PC-3 (cell line): ENCODE measurements at places on chromosomes 5 and 9. TPM values are rescaled to one million over a fixed set of nuclear protein-coding genes. Genes with fewer than 3 reads are reported as not detected.

DMGDH gene
- 0.35 TPM in 1 of 2 replicates, not detected in the other for total RNA-seq

DNA sequence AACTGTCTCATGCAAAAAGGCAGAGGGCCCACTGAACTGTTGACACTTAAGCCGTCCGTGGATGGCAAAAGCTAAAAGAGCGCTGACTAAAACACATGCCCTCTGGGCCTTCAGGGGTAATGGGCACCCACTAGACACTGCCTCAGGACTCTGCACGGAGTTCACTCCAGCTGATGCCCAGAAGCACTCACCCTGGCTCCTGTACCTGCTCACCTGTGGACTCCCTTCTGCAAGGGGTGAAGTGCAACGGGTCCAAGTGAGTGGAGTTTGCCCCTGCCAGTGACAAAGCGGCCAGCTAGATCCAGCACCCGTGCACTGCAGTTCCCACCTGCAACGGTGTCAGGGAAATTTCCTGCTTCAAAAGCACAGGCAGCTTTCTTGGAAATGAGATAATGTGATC is 50.2 kb downstream of the SLC1A1 start:
- H3K27ac ChIP-seq: no peak overlapping the region
- H3K4me1 ChIP-seq: no peaks in the 10 kb centered on the region
- no peaks in the 10 kb centered on the region for H3K36me3 ChIP-seq

GRCh38 chr5:52605317-52606313 is 182.1 kb upstream of the ITGA1 start:
- H3K4me1 ChIP-seq: no peaks in the 10 kb centered on the region
- no peak for DNase-seq
- H3K4me3 ChIP-seq: no peak overlapping the region
- H3K27ac ChIP-seq: no peak overlapping the region

DNA sequence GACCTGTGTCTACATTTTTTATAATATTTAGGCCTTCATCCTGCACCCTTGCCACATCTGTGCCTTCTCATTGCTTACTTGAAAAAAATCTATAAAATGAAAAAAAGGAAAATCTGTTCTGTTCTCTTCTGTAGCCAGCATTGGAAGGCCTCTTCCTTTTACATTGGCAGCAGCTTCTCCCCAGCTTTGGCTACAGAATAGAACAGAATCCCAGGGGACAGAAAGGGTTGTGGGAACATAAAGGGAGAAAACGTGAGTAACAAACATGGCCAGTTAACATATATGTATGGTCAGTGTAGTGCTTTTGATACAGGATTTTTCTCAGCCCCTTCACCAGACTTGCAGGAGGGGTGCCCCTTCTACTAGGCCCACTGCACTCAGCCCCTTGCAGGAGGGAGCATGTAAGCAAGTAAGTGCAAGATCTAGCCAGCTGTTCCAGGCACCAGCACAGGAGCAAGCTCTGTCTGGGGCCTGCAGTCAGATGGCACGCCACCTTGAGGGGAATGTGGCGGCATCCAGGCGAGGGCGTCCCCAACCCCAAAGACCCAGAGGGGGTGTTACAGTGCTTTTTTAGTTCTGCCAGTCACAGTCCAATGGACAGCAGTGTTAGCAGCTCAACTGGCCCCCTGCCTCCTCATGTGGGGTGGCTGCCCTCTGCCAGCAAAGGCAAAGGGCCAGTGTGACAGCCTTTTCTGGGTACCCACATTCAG is 330.5 kb upstream of the ZNF462 start:
- no peaks in the 10 kb centered on the region for H3K36me3 ChIP-seq
- DNase-seq: no peak
- no peaks in the 10 kb centered on the region for H3K27me3 ChIP-seq
- H3K4me1 ChIP-seq: 0 out of 2 replicates have a peak, but pooled peaks cover 4% of the 10 kb centered on the region

ENTPD2 gene
- total RNA-seq: 0.92 and 1.3 TPM in 2 replicates

HRCT1 gene
- 1.7 TPM in 2 replicates for total RNA-seq

GRCh38 chr9:112112519-112112918 is 62.6 kb downstream of the SUSD1 start:
- H3K36me3 ChIP-seq: no peaks in the 10 kb centered on the region
- peaks cover 43% of the 10 kb centered on the region for H3K4me1 ChIP-seq
- peak; percentile 90 for DNase-seq
- peak overlapping the region; percentile 100 for H3K27ac ChIP-seq
- no peaks in the 10 kb centered on the region for H3K27me3 ChIP-seq

GRCh38 chr5:126499853-126500342 is 76.7 kb downstream of the GRAMD2B start:
- H3K27ac ChIP-seq: no peak overlapping the region
- DNase-seq: peak; percentile 36
- H3K27me3 ChIP-seq: no peaks in the 10 kb centered on the region
- peaks cover 5% of the 10 kb centered on the region; the same call in 1 of the 2 replicates for H3K4me1 ChIP-seq
- no peaks in the 10 kb centered on the region for H3K36me3 ChIP-seq
- H3K4me3 ChIP-seq: no peak overlapping the region

DNA sequence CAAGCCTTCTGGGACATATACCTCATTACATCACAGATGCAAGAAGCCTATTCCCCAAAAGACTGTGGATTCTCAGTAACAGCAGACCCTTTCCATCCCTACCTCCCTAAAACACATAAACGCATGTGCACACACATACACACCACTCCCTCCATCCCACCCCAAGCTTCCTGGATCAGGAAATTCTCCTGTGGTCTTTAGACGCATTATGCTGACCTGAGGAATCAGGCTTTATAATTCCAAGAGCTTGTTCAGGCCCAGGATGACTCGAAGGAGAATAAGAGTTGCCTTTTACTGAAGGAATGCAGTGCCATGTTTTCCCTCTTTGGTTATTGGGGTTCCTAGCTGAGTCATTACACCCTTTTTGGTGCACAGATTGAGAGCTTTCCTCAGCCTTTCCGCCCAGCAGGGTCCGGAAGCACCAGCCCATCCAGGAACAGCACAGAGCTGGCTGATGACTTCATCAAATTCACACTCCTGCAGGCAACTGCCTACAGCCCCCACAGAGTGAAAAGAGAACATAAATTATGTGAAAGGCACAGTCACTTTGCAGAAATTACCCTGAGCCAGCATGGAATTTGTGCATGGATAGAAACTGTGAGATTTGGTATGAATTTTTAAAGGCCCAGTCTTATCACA is 385.0 kb upstream of the TRPC7 start:
- DNase-seq: no peak
- no peaks in the 10 kb centered on the region for H3K27me3 ChIP-seq
- no peaks in the 10 kb centered on the region for H3K36me3 ChIP-seq
- H3K4me3 ChIP-seq: no peak overlapping the region
- H3K27ac ChIP-seq: no peak overlapping the region

DNA sequence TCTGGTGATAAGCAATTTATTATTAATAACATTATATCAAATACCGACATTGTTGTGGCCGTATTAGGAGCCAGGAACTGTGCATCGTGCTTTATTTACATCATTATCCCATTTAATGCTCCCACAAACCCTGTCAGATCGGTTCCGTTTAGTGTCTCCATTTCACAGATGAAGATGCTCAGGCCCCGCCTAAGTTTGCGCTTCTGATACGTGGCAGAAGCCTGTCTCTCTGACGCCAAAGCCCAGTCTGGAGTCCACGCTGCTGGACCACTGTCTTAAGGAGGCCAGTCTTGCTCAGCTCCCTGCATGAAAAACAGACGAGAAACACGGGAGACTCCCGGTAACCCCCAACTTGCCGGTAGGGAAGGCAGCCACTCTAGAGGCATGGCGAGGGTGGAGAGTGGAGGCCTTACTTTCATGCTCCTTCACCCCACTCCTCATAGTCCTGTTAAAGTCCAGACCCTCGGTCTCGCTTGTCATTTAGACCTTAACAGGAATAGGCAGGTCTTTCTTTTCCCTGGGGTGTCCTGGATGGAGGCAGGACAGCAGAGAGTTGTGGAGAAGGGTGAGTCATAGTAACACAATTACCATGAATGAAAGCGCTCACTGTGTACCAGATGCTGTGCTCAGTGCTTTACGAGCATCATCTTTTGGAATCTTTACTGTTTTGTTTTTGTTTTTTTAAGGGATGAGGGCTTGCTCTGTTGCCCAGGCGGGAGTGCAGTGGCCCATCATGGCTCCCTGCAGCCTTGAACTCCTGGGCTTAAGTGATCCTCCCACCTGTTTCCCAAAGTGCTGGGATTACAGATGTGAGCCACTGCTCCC is 872 bp downstream of the TXNDC15 start:
- DNase-seq: peak; percentile 55
- peak overlapping the region; percentile 47 for H3K27ac ChIP-seq
- no peaks in the 10 kb centered on the region for H3K27me3 ChIP-seq
- peaks cover 6% of the 10 kb centered on the region; the same call in 1 of the 2 replicates for H3K4me1 ChIP-seq
- H3K4me3 ChIP-seq: peak overlapping the region; percentile 81

LCP2 gene
- not detected in 2 replicates for total RNA-seq

DNA sequence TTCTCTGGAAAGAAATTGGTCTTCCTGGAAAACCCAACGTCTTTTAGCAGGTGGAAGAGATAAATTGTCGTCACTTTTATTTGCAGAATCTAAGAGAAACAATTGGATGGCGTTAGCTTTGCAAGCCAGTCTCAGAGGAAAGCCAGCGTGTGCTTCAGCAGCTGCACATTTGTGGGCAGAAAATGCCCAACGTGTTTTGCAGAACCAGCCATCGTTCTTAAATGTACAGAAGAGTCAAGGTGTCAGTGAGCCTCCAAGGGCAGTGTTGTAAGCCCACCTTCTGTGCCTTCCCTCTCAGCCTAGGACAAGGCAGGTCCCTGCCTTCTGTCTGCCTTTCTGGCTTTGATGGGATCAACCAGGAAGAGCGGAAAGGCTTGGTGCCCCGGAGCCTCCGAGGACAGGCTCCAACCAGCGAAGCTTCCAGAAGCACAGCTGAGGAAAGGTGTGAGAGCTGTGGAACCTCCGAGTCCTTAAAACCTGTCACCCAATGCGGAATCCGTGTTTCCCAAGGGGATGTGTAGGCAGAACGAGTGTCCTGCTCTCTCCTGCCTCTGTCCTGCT is 116.0 kb upstream of the IRX2 start:
- H3K27ac ChIP-seq: no peak overlapping the region
- DNase-seq: no peak
- H3K36me3 ChIP-seq: no peaks in the 10 kb centered on the region
- H3K27me3 ChIP-seq: peaks cover 24% of the 10 kb centered on the region; the same call in 1 of the 2 replicates

- H3K4me1 ChIP-seq: no peaks in the 10 kb centered on the region
- H3K4me3 ChIP-seq: no peak overlapping the region
- no peaks in the 10 kb centered on the region for H3K27me3 ChIP-seq
Observed at GRCh38 chr5:67310169-67310568, 113.6 kb upstream of the CD180 start.

DNA sequence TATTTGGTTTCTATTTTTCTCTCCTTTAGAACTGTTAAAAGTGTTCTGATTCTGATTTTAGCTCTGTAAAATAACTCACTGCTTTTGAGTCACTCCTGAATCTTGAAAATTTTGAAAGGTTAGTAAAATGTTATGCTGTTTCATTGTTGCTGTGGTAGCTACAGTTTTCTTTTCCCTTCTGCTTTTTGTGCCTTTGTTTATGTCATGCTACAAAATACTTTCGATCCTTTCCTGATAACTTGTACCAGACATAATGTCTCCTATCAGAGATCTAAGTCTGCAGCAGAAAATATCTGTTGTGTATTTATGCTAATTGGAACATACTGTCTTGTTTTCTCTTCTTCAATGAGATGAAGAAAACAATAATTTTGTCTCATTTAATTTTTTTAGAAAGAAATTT is 26.9 kb upstream of the CEP120 start:
- H3K36me3 ChIP-seq: no peaks in the 10 kb centered on the region
- no peak overlapping the region for H3K4me3 ChIP-seq
- H3K27me3 ChIP-seq: no peaks in the 10 kb centered on the region
- peaks cover 8% of the 10 kb centered on the region for H3K4me1 ChIP-seq

GRCh38 chr9:92642041-92642451 is 27.9 kb downstream of the IPPK start:
- peaks cover 12% of the 10 kb centered on the region for H3K36me3 ChIP-seq
- DNase-seq: no peak
- H3K4me3 ChIP-seq: no peak overlapping the region
- no peak overlapping the region for H3K27ac ChIP-seq
- no peaks in the 10 kb centered on the region for H3K4me1 ChIP-seq

KIF4B gene
- total RNA-seq: not detected in 2 replicates

GRCh38 chr9:15101095-15101494 is 190.9 kb upstream of the FREM1 start:
- no peaks in the 10 kb centered on the region; the same call in 1 of the 2 replicates for H3K27me3 ChIP-seq
- no peaks in the 10 kb centered on the region for H3K36me3 ChIP-seq
- H3K4me1 ChIP-seq: no peaks in the 10 kb centered on the region
- DNase-seq: no peak
- H3K27ac ChIP-seq: no peak overlapping the region

GRCh38 chr5:157271740-157272271 is 5.9 kb downstream of the CYFIP2 start:
- no peak overlapping the region for H3K27ac ChIP-seq
- H3K4me3 ChIP-seq: no peak overlapping the region
- H3K36me3 ChIP-seq: no peaks in the 10 kb centered on the region
- peaks cover 1% of the 10 kb centered on the region for H3K4me1 ChIP-seq
- H3K27me3 ChIP-seq: no peaks in the 10 kb centered on the region

- no peaks in the 10 kb centered on the region for H3K27me3 ChIP-seq
- H3K36me3 ChIP-seq: no peaks in the 10 kb centered on the region
- H3K27ac ChIP-seq: no peak overlapping the region
Observed at GRCh38 chr5:100790170-100790665, 112.9 kb downstream of the ST8SIA4 start.

SPIN1 gene
- total RNA-seq: 37.9 and 46.2 TPM in 2 replicates

GRCh38 chr5:58235299-58235698 is 224.6 kb downstream of the PLK2 start:
- no peaks in the 10 kb centered on the region for H3K27me3 ChIP-seq
- peaks cover 9% of the 10 kb centered on the region for H3K4me1 ChIP-seq
- DNase-seq: no peak
- H3K36me3 ChIP-seq: no peaks in the 10 kb centered on the region
- no peak overlapping the region for H3K27ac ChIP-seq

DNA sequence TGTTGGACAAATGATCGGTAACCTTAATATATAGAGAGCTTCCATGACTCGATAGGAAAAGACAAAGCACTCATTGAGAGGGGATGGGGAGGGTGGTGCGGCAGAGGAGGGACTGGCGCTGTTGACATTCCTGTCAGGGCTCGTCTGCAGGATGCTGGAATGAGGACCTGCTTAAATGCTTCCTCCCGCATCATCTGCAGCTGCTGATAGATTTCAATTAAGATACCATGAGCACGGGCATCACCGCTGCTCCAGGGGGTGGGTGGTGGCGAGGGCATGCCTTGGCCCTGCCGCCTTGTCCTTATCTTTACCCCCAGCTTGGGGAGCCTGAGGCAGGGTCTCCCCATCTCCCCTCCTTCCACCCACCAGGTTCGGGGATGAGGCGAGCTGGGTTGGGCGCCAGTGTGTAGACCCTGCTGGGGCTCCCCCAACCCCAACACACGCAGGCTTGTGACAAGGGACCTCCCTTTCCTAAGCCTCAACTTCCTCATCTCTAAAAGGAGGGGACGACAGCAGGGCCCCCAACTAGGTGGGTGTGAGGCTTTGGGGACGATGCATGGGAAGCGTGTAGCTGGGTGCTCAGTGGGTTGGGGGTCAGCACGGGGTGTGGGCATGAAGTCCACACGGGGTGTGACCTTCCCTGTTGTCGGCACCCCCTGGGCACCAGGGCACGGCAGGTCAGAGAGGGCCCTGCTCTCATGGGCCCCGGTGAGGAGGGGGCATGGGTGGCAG is 11.7 kb upstream of the QRFP start:
- H3K27me3 ChIP-seq: no peaks in the 10 kb centered on the region
- no peak for DNase-seq
- peaks cover 7% of the 10 kb centered on the region for H3K4me1 ChIP-seq
- H3K27ac ChIP-seq: no peak overlapping the region
- H3K4me3 ChIP-seq: no peak overlapping the region

ACSL6 gene
- total RNA-seq: 0.15 and 0.35 TPM in 2 replicates
